ENCODE measurements at places on chromosomes 13 and 19. TPM values are rescaled to one million over a fixed set of nuclear protein-coding genes. Genes with fewer than 3 reads are reported as not detected.
A peak's percentile ranks its signal among the peaks of the same experiment; 100 is the strongest.

The CYP2F1 gene
- not detected for polyA plus RNA-seq

The FFAR1 gene
- polyA plus RNA-seq, result 0.30 TPM

The RNF225 gene
- polyA plus RNA-seq, result not detected

The VSTM2B gene
- polyA plus RNA-seq, result 0.69 TPM

The KIRREL2 gene
- 10.4 TPM for polyA plus RNA-seq

The CLC gene
- 2.3 TPM for polyA plus RNA-seq

The NCCRP1 gene
- 1.5 TPM for polyA plus RNA-seq

The RDH13 gene
- polyA plus RNA-seq, result 16.9 TPM

The ZNF793 gene
- 19.6 TPM for polyA plus RNA-seq

The ZNF460 gene
- polyA plus RNA-seq, result 2.6 TPM

GRCh38 chr13:61142506-61142905 lies 273.1 kb downstream of the PCDH20 start:
- no peak for DNase-seq

DNA sequence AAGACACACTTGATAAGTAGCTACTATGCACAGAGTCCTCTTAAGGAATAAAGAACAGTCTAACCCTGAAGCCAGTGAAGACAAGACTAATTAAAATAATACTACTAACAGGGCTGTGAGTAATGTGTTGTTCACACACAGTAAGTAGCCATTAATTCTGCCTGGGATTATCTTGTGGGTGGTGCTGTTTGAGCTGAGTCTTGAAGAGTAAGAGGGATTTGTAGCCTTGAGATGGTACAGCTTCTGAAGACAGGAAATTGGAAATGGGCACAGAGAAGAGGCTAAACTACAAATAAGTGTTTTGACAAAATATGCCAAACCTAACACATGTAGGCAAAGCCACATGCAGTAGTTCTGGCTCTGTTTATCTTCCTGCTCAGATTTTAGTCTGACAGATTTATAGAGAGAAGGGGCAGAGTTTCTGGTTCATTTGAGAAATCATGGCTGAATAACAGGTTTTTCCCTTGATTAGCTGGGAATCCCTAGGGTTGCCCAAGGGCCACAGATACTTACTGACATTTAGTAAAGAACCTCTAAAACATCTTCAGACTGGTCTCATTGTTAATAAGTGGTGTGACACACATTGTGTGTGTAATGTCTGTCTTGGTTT lies 38.0 kb downstream of the ITGBL1 start:
- DNase-seq, result no peak

- no peak for DNase-seq
Measured at GRCh38 chr13:79681069-79681468, 200.1 kb downstream of the NDFIP2 start.

GRCh38 chr13:50592412-50593155 lies 250.9 kb downstream of the DLEU7 start:
- no peak for DNase-seq

DNA sequence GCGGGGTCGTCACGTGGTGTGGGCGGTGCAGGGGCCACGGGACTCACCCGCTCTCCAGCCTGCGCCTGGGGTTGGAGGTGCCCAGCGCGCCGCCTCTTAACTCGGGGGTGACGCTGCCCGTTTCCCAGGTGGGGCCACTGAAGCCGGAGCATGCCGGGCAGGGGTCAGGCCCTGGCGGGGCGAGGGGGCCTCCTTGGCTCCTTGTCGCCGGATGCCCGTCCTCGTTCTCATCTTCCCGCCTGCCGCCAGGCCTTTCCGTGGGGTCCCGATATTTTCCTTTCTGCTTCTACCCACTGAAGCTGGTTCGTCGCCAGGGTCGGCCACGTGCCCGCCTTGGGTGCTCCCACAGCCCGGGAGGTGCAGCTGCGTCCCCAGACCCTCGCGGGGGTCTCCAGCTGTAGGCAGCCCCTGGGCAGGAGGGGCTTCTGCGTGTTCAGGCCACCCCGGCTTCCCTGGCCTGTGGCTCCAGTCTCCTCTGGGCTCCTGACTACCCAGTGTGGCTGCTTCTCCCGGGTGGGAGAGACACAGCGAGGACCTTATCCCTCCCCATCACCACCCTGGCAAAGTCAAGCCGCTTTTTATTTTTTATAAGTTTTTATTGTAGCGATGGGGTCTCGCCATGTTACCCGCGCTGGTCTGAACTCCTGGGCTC lies 772 bp downstream of the FAM174C start:
- no peak for DNase-seq

DNA sequence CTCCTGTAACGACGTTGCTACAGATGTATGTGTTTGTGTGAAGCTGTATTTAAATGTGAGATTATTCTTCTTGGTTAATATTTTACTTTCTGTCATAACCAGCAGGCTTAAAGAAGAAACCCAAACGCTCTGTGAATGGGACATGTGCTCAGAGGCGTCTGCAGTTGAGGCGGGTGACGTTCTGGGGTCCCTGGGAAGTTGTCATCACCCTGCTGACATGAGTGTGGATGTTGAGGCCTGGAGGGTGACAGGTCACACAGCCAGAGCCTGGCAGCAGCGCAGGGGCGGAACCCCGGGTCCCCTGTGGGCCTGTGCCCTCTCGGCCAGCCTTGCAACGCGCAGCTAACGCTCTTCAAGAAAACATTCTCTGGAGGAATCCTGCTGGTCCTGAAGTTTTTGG lies 16.6 kb downstream of the RASA3 start:
- no peak for DNase-seq

DNA sequence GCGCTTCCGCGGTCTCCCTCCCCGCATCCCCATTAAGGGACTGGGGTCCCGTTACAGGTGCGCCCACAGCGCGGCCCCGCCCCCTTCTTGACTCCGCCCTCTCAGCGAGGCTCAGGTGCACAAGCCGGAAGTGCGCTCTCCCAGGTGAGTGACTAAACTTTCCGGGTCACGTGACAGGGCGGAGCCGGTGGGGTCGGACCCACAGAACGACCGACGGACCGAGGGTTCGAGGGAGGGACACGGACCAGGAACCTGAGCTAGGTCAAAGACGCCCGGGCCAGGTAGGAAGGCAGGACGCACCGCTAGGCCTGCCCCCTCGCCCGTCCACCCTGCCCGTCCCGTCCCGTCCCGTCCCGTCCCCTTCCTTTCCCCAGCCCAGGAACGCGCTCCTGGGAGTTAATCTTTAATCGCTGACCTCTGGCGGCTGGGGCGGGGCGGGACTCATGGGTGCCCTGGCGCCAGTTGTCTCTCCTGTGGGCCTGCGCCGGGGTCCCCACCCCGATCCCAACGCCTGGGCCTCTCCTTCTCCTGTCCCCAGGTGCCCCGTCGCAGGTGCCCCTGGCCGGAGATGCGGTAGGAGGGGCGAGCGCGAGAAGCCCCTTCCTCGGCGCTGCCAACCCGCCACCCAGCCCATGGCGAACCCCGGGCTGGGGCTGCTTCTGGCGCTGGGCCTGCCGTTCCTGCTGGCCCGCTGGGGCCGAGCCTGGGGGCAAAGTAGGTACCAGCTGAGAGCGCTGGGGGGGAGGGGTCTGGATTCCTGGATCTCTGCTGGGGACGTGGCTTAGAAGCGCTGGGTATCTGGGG lies at the start of gene CRB3:
Gene CRB3, plus strand, starts transcription at position 202 of the 804 bp plus-strand sequence. Its CDS starts 431 bp downstream, at position 633.
- DNase-seq, result peak; percentile 29

GRCh38 chr13:109881347-109881725 lies 95.0 kb upstream of the IRS2 start:
- DNase-seq, result no peak

GRCh38 chr13:72303941-72304746 lies 423.3 kb downstream of the MZT1 start:
- peak; percentile 41 for DNase-seq

- no peak for DNase-seq
Measured at GRCh38 chr19:33756177-33756576, 40.5 kb upstream of the KCTD15 start.

DNA sequence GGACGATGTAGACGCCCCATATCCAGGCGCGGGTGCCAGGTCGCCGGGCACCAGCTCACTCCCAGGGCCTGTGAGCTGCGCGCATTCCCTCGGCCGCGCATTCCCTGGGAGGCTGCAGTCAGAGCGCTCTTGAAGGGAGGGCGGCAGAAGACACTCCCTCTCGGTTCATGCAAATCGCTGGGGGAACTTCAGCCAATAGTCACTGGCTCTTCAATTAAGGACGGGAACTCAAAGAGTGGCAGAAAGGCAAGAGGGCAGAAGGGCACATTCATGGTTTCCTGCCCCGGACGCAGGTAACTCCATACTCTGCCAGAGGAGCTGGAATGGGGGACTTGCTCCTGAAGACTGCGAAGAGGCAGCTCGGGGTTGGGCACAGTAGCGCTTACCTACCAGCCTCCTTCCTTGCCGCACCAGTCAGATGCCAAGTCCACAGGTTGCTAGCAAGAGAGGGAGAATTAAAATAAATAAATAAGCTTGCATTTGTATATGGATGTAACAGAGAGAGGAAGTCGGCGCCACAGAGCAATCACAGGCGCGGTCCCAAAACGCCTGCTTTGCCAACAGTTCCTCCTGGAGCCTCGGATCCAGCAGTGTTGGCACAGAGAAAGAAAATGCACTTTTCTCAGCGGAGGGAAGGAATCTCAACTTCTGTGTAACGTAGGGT lies 459 bp downstream of the PCDH20 start:
- peak; percentile 71 for DNase-seq

DNA sequence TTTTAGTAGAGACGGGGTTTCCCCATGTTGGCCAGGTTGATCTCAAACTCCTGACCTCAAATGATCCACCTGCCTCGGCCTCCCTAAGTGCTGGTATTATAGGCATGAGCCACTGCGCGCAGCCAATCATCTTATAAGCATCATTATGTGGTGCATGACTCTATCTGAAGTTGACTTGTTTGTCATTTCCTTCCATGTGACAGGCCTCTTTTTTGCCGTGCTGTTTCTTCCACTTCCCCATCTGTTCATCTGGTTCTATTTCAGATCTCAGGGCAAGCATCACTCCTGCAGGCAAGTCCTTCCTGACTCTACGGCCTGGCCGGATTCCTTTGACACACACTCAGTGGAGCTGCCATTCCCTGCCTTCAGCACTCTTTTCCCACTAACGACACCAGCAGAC lies 15.2 kb downstream of the COL5A3 start:
- no peak for DNase-seq

DNA sequence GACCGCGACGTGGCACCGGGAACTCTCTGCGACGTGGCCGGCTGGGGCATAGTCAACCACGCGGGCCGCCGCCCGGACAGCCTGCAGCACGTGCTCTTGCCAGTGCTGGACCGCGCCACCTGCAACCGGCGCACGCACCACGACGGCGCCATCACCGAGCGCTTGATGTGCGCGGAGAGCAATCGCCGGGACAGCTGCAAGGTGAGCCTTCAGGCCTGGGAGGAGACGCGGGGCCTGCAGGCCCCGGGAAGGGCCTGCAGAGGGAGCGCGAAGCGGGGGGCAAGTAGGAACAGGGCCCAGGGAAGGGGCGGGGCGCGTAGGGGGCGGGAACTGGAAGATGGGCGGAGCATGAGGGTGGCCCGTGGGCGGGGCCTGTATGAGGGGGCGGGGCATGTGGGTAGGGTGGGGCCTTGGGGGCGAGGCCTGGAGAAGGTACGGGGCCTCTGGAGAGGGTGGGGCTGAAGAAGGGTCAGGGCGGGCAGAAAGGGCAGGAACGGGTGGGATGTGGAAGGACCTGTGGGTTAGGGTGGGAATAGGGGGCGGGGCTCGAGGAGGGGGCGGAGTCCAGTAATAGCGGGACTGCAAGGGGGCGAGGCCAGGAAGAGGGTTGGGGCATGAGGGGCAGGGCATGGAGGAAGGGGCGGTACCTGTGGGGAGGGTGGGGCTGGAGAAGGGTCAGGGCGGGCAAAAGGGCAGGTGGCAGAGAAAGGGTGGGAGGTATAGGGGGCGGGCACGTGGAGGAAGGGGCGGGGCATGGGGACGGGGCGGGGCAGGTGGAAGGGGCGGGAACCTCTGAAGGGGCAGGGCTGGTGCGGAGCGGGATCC lies 2.5 kb downstream of the CFD start:
- DNase-seq, result no peak

GRCh38 chr19:23789246-23789645 lies 30.6 kb upstream of the ZNF681 start:
- no peak for DNase-seq

- DNase-seq, result no peak
Measured at GRCh38 chr19:23384858-23385257, 10.4 kb downstream of the ZNF91 start.

DNA sequence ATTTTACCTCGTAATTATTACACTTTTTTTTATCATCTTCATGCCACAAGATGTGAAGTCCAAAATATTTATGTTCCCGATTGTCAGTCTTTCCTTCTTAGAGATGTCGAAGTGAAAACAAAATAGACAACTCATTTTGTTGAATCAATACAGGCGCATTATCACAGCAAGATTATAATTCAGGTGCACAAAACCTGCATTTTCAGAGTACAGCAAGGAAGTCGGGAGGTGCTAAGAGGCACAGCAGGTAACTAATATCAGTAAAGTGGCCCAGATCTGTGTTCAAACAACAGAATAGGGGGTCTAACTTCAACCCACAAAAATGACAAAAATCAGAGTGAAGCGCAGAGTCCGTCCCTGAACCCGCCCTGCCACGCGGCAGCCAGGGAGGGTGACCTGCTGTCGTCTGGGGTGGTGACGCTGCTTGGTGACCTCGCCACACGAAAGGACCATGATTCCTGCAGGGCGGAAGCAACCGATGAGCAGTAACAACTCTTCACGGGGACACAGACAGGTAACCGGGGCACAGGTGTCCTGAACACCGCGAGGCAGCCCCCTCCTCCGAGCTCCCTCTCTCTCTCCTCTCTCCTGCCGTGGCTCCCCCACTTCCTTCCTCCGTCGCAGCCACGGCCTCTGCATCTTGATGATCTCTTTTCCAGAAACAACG lies 50.9 kb upstream of the SPACA7 start:
- DNase-seq, result no peak

GRCh38 chr13:69044629-69045028 lies 1063.0 kb upstream of the ATXN8OS start:
- no peak for DNase-seq

- no peak for DNase-seq
Measured at GRCh38 chr19:8212212-8212611, 3.0 kb downstream of the CERS4 start.

- no peak for DNase-seq
Measured at GRCh38 chr19:5317321-5317720, 23.3 kb downstream of the PTPRS start.

GRCh38 chr13:50291611-50292010 lies 276.4 kb downstream of the KCNRG start:
- no peak for DNase-seq

DNA sequence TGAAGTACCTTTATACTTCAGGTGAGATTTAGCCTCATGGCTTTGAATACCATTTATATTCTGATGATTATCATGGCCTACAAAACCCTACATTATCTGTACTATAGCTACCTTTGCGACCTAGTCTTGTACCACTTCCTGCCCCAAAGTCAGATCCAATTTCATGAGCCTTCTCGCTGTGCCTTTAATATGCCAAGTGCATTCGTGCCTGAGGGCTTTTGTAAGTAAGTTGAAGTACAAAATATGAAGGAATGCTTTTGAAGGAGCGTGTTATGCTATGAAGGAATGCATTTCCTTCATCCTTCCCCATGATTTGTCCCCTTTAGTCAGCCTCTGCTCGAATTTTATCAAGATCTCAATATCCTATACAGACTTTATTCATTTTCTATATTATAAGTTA lies 9.2 kb upstream of the RASL11A start:
- no peak for DNase-seq

- no peak for DNase-seq
Measured at GRCh38 chr19:55408533-55408872, 915 bp upstream of the UBE2S start.

All from right renal cortex interstitium (tissue), 3 donors.